ENCODE measurements at places on chromosomes 5 and 9. TPM values are rescaled to one million over a fixed set of nuclear protein-coding genes. Genes with fewer than 3 reads are reported as not detected.

POLR1E gene
- 39.0 TPM for total RNA-seq

AJM1 gene
- total RNA-seq = 5.3 TPM

PCDHGA1 gene
- total RNA-seq = not detected

SOX30 gene
- 0.11 TPM for total RNA-seq

CARTPT gene
- total RNA-seq = not detected

CCDC152 gene
- total RNA-seq = 6.5 TPM

DNA sequence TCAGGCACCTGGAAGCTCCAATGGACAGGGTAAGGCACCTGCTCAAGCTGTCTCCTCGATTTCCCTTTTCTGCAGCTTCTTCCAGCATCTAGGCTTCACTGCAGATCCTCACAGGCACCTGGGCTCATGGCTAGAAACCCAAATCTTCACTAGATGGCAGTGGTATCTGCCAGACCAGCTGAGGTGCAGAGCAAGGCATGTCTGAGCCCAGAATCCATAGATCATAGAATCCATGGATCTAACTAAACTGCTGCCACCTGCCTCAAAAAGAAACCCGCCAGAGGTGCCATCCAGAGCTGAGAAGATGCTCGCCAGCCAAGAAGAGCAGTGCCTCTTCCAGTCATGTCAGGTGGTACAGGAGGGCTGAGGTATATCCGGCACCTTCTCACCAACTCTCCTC, 6.9 kb downstream of the SHC3 start:
- no peaks in the 10 kb centered on the region for H3K4me1 ChIP-seq
- no peak overlapping the region for H3K4me3 ChIP-seq
- no peak for DNase-seq
- H3K27me3 ChIP-seq = peaks cover 33% of the 10 kb centered on the region
- H3K36me3 ChIP-seq = no peaks in the 10 kb centered on the region

GRCh38 chr5:95022967-95023695, 261.8 kb downstream of the MCTP1 start:
- no peaks in the 10 kb centered on the region for H3K27me3 ChIP-seq
- H3K4me3 ChIP-seq = no peak overlapping the region
- H3K4me1 ChIP-seq = peaks cover 14% of the 10 kb centered on the region
- no peak overlapping the region for H3K27ac ChIP-seq

TOR1A gene
- total RNA-seq = 54.6 TPM

GRCh38 chr5:76069061-76069735, 14.0 kb upstream of the SV2C start:
- no peak overlapping the region for H3K4me3 ChIP-seq
- peaks cover 26% of the 10 kb centered on the region for H3K27me3 ChIP-seq
- DNase-seq = no peak
- H3K27ac ChIP-seq = no peak overlapping the region
- no peaks in the 10 kb centered on the region for H3K36me3 ChIP-seq

All from activated CD8-positive, alpha-beta T cell treated with anti-CD3 and anti-CD28 coated beads, Interleukin-2, amount 10 ng/mL, durations not matched to agents 7 days and 5 days (primary cell).